ENCODE measurements at places on chromosomes 12 and 14.

DNA sequence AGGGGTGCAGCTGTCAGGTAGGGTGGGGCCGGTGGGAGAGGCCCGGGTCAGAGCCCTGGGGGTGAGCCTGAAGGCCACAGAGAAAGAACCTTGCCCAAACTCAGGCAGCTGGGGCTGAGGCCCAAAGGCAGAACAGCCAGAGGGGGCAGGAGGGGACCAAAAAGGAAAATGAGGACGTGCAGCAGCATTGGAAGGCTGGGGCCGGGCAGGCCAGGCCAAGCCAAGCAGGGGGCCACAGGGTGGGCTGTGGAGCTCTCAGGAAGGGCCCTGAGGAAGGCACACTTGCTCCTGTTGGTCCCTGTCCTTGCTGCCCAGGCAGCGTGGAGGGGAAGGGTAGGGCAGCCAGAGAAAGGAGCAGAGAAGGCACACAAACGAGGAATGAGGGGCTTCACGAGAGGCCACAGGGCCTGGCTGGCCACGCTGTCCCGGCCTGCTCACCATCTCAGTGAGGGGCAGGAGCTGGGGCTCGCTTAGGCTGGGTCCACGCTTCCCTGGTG, 10.5 kb downstream of the MMP14 start:
- no peak for DNase-seq

- DNase-seq = no peak
These were observed 8.3 kb upstream of the ERBB3 start for GRCh38 chr12:56071648-56072047.

- no peak for DNase-seq
These were observed 14.7 kb downstream of the OTUB2 start for GRCh38 chr14:94040796-94041195.

- DNase-seq = no peak
These were observed 4.0 kb upstream of the SLC22A17 start for GRCh38 chr14:23356662-23357061.

GRCh38 chr12:98578392-98578791, 15.1 kb upstream of the SLC25A3 start:
- DNase-seq = no peak

DNA sequence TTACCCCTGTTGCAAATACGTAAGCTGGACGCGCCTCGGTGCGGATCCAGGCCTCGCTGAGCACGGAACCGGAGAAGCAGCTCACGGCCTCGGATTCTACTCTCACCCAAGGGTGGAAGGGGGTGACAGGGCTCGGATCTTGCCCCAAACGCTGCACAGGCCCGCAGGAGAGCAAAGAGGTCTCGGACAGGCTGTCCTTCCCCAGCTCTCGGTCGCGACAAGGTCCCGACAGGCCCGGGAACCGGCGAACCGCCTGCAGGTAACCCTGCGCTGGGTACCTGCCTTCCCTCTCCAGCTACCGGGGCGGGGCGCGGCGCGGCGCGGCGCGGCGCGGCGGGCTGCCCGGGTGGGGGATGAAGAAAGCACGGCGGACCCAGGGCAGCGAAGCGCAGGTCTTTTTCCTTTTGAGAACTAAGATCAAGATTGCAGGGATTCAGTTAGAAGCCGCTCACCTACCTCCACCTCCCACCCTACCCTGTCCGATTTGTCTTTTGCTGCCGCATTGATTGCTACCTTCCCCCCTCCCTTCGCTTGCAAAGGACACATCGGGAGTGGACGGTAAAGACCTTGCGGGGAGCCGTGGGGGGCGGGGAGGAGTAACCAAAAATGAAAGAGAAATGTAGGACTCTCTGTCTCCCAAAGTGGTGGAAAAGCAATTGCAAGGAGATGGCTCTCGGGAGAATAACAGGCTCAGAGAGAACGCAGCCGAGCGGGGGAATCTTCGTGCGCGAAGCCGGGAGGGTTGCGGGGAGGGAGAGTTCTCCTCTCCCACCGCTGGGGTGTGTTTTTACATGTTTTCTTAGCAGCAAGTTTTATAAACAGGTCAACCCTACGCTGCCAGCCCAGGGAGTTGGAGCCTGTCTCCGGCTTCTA, 8.4 kb upstream of the TBX3 start:
- no peak for DNase-seq

DNA sequence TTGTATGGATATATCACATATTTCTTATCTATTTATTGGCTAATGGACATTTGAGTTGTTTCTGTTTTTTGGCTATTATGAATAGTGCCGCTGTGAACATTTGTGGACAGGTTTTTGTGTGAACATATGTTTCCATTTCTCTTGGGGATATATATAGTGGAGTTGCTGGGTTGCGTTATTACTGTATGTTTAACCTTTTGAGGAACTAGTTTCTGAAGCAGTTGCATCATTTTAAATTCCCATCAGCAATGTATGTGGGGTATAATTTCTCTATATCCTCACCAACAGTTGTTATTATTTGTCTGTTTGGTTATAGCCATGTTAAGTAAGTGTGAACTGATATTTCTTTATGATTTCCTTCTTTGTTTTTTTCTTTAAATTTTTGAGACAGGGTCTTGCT, 10.7 kb downstream of the TCTN2 start:
- DNase-seq = no peak

DNA sequence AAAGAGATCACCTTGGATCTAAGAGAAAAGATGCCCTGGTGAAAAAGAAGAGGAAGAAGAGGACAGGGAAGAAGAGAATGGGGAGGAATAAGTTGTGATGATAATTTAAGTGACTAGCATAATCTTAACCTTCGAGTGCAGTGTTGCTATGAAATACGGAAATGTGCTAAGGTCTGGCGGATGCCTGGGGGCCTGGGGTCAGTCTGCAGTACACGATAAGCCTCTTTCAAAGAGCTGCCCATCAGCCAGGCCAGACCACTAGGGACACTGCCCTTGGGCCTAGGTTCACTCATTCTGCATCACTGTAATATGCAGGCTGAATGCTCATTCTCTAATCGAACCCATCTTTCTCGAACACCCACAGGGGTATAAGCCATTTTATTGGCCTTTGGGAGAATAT, 83.4 kb downstream of the PLEKHG3 start:
- DNase-seq = no peak

DNA sequence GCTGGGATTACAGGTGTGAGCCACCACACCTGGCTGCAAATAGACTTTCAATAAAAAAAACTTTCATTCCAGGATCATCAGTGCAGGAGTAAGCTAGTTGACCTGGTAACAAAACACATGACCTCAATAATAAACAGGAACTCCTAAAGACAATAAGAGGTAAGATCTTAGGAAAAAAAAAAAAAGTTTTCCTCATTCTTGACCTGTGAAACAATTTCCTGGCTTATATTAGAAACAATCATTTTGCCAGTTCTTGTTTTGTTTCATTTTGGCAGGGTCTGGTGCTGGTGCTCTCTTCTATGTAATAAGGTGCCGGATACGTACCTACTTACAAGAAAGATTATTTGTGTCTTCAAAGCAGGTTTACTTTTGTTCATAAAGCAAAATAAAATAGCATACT, 90.6 kb upstream of the AMN1 start:
- no peak for DNase-seq

GRCh38 chr12:122506393-122506938, 5.7 kb upstream of the ZCCHC8 start:
- DNase-seq = no peak

GRCh38 chr12:69906411-69907216, 81.6 kb downstream of the MYRFL start:
- no peak for DNase-seq

DNA sequence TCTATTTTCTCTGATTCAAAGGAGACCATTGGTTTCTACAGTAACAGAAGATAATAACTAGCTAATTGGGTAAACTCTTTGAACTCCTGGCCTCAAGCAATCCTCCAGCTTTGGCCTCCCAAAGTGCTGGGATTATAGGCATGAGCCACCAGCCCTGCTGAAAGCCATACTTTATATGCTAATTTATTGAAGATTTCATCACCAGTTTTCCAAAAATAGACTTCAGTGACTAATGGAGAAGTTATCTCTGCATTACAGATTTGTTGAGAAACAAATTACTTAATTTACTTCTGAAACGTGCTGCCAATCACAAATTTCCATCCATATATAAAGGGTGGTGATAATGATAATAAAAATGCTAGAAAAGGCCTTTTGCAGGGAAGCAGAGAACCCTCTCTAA, 1758.1 kb upstream of the SEL1L start:
- no peak for DNase-seq
